ENCODE measurements at places on chromosomes 2 and 18.

GRCh38 chr18:74611765-74612164, 14.1 kb downstream of the ZNF407 start:
- DNase-seq: no peak

- DNase-seq: no peak
These were observed 81.1 kb downstream of the TRIB2 start for GRCh38 chr2:12797815-12798214.

GRCh38 chr2:237604960-237605359, 14.4 kb upstream of the RAB17 start:
- DNase-seq: no peak

GRCh38 chr18:78901923-78902794, 77.5 kb upstream of the SALL3 start:
- DNase-seq: no peak

DNA sequence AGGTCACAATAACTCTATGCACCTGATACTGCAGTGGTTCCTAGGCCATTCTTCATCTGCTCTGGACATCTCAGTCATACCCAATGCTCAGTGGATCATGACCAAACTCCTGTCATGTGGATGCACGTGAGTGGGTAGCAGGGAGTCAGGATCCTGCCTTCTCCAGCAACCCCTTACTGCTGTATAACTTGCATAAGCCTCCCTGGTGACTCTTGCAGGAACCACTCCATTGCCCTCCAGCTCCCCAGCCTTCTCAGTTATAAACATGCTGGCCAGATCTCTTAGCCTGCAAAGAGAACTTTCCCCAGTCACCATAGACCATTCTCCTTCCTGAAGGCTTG, 98.6 kb upstream of the ZNF397 start:
- DNase-seq: no peak
